Stimulated activated naive B cell treated with anti-CD40 and anti-IgM and Interleukin-4, amounts not matched to agents 10 μg/mL and 1 μg/mL and 100 μg/mL, for 72 hours (primary cell): ENCODE measurements at places on chromosomes 11 and 22.

- no peak for DNase-seq
Observed at GRCh38 chr11:86499723-86500129, 125.0 kb downstream of the CCDC81 start.

DNA sequence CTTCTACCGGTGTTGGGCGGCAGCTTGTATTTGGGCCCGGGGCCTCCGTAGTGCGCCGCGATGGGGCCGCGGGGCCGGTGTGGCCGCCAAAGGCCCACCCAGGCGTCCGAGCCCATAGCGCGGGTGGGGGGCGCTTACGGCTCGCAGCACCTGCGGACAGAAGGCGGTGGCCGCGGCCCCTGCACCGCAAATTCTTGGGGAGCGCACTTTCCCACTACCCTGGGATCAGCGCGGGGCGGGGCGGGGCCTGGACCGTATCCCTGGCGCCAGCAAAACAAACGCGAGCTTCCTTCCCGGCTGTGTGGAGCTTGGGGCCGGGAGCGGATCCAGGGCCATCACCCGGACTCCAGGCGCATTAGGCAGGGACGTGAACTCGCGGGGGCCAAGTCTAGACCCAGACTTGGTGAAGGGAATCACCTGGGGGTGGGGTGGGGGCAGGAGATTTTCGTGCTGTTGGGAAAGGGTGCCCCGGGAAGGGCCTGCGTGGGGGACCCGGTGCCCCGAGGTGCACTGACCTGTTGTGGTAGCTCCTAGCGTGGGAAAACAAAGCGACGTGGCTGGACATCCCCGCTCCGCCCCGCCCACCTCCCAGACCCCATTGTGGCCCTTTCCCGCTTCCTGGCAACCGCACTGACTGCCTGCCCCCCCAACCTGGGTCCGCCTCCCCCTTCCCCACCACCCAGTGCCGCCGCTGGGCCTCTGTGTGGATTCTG lies 2.3 kb upstream of the TYMP start:
- no peak for DNase-seq

GRCh38 chr22:17867160-17867785 lies 93.0 kb upstream of the BID start:
- no peak for DNase-seq

DNA sequence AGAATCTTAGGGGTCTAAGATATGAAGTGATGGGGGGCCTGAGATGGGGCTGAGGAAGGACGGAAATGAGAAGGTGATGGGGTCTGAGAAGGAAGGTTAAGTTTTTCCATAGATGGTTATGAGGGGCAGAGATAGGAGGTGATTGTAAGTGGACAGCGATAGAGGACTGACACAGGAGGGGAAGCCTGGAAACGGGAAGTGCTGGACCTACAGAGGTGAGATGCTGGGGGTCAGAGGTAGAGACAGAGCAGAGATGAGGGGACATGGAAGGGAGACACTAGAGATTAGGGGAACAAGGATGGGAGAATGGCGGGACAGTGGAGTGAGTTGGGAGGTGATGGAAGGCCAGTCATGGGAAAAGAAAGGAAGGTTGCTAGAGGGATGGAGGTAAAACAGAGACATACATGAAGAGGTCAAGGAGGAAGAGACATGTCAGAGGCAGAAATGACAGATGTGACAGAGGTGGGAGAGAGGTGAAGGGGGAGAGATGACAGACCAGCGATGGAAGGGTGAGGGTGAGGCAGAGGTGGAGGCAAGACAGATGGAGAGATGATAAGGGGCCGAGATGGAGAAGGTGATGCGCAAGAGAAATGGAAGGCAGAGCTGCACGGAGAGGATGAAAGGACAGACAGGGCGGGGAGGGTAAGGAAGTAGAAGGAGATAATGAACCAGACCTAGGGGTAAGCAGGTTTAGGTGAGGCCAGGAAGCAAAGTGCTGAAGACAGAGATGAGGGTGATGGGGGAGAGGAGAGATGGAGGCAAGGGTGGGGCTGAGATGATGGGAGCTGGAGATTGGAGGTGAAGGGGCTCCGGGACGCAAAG lies 50.8 kb downstream of the SLC22A12 start:
- DNase-seq: no peak

GRCh38 chr11:662689-663274 lies 25.7 kb downstream of the DRD4 start:
- peak; percentile 27 for DNase-seq

DNA sequence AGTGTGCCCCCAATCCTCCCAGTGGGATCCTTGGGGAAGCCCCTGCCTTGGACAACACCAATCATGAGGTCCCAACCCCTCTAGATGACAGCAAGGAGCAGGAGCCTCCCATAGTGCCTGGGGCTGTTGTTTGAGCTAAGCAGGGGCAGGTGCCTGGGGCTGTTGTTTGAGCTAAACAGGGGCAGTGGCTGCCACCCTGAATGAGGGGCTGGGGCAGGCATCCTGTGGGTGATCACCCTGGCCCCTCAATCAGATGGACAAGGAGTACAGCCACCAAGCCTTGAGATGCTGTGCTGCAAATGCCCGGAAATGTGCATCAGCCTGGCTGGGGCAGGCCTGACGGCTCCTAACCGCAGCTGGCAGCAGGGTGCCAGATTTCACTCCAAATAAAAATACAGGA lies 66.7 kb downstream of the MYEOV start:
- no peak for DNase-seq

DNA sequence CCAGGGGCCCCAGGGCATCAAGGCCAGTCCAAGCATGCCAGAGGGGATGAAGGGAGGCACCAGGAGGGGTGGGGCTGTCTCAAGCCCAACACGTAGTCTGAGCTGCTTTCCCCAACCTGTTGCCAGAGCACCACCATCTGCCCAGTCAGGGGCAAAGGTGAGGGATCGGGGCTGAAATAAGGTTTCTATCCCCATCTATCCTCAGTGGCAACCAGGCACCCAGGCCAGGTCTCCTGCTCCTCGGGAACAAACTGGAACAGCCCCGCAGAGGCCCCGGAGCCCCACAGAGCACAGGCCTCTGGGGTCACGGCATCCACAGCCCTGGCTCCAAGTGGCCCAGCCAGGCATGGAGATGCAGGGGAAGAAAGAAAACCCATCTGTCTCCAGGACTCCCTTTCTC lies 19.3 kb downstream of the STARD10 start:
- no peak for DNase-seq

- no peak for DNase-seq
Observed at GRCh38 chr11:10628508-10629236, 60.2 kb upstream of the LYVE1 start.

- DNase-seq: no peak
Observed at GRCh38 chr11:73114835-73115220, 27.3 kb downstream of the FCHSD2 start.

DNA sequence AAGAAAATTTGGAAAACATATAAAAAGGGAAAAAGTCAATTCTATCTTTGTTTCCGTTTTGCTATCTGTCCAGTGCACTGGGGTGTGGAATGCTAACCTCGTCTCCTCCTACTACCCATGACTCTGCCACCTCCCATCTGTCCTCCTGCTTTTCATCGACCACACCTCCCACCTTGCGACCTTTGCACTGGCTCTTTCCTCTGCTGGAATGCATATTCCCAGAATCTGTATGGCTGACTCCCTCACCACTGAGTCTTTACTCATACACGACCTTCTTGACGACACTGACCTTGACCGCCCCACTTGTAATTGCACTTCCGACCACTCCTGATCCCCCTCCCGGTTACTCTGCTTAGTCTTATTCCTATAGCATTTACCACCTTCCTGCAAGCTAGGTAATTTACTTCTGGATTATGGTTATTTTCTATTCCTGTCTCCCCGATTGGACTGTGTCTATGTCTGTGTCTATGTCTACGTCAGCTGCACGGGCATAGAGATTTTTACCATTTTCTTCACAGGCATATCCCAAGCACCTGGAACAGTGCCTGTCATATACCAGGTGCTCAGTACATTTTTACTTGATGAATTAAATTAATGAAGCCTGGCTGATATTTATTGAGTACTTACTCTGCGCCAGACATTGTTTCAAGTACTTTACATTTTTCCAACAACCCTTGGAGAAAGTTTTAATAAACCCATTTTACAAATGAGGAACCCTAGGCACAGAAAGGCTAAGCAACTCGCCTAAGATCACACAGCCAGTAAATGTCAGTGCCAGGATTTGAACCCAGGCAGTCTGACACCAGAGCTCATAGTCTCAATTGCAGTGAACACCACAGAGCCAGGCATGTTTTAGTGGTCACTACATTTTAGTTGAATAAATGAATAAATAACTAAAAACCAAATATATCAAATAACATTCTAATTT lies 89.3 kb upstream of the SLC22A12 start:
- DNase-seq: no peak

DNA sequence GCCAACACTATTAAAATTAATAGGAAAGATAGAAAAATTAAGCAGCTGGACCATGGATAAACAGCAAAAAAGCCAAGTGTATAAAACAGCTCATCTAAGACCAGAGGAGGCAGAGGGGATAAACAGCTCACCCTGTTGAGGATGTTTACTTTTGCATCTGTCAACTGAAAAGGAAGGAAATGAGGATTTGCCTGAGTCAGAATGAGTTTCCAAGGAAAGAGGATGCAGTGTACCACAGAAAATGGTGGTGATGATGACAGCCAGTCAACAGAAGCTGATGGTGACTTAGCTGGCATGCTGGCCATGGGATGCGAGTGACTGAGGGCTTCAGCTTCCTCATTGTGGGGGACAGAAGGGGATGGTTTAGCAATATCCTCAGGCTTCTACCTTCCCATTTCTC lies 183.5 kb downstream of the KIRREL3 start:
- no peak for DNase-seq

DNA sequence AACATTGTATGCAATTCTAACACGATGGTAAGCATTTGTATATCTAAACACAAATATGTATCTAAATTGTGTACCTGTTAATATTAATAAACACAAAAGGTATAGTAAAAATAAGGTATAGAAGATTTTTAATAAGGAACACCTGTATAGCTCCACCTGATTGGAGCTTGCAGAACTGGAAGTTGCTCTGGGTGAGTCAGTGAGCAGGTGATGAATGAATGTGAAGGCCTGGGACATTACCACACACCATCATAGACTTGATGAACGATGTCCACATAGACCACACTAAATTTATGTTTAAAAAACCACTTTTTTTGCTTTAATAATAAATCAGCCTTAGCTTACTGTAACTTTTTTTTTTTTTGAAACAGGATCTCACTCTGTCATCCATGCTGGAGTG lies 97.6 kb upstream of the CLMP start:
- DNase-seq: no peak

- peak; percentile 39 for DNase-seq
Observed at GRCh38 chr11:12291766-12292165, 85.6 kb upstream of the PARVA start.

DNA sequence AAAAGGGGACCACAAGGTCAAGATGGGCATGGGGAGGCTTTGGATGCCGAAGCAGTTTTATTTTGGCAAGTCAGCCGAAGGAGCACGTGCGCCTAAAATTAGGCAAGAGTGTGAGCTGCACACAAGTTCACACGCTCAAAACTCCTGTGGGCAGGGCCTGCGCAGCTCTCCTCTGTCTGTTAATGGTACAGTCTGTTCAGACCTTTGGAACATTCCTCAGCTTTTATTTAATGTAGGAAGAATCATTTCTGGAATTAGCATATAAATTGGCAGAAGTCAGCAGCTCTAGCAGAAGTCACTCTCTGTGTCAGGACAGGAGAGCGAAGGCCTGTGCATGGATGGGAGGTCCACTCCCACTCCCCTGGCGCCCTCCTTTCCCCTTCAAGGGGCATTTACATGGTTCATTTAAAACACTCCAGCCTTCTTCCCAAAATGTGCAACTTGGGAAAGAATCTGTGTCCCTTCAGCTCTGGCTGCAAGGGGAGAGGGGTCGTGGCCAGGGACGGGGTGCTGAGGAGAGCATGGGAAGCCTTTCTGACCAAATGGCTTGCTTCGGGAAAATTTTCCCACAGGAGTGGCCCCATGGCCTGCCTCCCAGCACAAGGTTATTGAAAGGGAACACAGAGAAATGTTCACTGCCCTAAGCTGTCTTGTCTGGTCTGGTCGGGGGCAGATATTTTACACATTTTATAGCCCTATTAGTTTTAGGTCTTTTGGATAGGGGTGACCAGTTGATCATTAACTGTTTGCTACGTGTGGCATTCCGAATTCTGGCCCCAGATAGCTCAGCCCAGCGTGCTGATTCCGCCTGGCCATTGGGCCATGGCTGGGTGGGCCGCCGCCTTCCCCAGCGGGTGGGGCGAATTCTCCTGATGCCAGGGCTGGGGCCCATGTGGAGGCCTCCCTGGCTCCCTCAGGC lies 43.9 kb upstream of the SMIM38 start:
- DNase-seq: no peak

- no peak for DNase-seq
Observed at GRCh38 chr22:43848366-43849171, 13.7 kb downstream of the SULT4A1 start.

DNA sequence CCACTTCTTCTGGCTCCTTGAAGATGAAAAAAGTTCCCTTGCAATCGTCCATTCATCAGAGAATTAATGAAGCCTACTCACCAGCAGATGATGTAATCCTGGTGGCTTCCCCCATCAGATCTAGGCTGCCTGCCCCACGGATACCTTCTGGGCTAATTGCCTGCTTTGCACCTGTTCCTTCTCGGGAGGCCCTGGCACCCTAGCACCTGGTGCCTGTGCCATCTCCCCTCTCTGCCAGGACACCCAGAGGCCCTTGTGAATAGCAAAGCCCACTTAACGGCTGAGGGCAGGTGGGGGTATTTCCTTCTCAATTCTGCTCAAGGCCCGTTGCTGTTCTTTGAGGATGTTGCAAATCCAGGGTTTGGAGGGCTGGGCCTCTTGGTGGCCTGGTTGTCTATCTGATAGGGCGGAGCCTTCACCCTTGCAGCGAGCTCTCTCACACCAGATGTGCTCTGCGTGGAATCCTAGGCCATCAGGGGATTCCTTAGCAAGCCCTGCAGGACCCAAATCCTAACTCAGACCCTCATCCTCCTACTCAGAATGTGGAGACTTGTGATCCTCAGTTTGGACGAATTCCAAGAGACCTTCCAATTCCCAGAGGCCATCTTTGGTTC lies at the start of gene LMO2:
Gene LMO2 (minus strand): TSS at position 363 of the 614 bp plus-strand sequence. CDS start 22,360 bp downstream, outside the sequence.
- no peak for DNase-seq

GRCh38 chr22:47996446-47996857 lies 1234.0 kb downstream of the TBC1D22A start:
- peak; percentile 59 for DNase-seq

- DNase-seq: no peak
Observed at GRCh38 chr11:74418509-74418895, 20.3 kb upstream of the PGM2L1 start.

GRCh38 chr11:111000400-111001080 lies 245.0 kb upstream of the POU2AF2 start:
- no peak for DNase-seq

DNA sequence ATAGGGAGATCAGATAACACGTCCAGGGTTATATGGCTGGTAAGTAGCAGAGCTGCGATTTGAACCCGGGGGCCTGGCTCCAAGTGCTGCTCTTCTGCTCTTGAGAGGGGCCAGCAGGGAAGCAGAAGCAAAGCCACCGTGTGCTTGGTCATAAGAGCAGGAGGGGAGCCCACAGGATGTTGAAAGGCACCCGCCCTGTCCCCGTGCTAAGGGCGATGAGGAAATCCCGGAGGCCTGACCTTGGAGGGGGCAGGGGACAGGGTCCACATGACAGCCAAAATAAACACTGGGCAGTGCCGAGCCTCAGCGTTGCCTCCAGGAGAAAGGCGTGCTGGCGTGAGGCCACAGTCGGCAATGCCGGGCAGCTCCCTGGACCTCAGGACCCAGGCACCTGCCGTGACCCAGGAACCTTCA lies 28.8 kb downstream of the TOM1 start:
- DNase-seq: no peak
